Stimulated activated effector memory CD8-positive, alpha-beta T cell treated with anti-CD3 and anti-CD28 coated beads, Interleukin-12 subunit alpha, Interleukin-12 subunit beta, amount 100 ng/mL, for 72 hours (primary cell): ENCODE measurements at places on chromosomes 2 and 18.

GRCh38 chr2:189860161-189860560 lies 75.9 kb downstream of the PMS1 start:
- DNase-seq = no peak

DNA sequence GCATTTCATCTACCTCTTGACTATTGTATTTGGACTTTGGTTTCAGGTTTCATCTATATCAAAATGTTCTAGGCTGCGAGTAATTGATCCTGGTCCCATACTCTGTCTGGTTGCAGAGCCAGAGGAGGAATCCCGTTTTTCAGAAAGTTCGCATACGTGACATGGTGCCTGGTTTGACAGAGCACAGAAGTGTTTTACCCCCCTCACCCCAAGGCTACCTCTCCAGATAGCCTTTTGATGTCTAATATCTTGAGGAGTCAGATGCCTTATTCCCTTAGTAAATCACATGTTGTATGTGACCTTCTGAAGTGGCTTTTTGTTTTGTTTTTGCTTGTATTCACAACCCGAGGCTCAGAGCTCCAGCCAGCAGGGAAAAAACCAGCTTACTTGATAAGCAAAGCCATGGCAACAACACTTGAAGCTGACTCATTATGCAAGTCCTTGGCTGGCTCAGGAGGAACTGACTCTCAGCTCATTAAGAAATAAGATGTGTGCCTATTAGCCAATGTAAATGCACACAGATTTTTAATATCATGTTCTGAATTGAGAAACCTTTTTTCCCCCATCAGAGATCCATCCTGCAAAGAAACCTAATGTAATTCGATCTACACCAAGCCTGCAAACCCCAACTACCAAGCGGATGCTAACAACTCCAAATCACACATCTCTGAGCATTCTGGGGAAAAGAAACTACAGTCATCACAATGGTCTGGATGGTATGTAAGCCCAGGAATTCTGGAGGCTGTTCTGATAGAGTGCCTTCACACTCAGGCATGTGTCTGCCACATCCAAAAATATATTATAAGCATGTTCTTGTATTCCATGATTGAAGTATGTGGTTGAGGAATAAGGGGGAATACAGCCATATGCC lies 41.4 kb downstream of the OXER1 start:
- peak; percentile 53 for DNase-seq

- DNase-seq = no peak
Observed at GRCh38 chr18:2376707-2377106, 194.6 kb downstream of the METTL4 start.

DNA sequence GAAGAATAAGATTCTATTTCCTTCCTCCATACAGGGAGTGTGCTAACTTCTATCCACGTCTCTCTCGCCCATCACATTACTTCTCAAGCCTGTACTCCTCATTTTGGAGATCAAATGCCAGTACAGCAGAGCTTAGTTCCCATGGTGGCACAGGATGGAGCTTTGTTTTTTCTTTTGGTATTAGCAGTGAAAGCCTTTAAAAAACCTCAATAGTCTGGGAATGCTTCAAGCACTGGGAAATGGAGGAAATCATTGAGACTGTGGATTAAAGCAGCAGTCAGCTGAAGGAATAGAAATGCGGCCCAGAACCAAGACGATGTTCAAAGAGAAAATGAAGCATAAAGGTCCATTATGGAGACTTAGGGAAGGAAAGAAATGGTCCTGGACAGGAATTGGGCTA lies 102.3 kb downstream of the NRXN1 start:
- DNase-seq = no peak

- DNase-seq = no peak
Observed at GRCh38 chr18:57542812-57543427, 43.6 kb downstream of the FECH start.

DNA sequence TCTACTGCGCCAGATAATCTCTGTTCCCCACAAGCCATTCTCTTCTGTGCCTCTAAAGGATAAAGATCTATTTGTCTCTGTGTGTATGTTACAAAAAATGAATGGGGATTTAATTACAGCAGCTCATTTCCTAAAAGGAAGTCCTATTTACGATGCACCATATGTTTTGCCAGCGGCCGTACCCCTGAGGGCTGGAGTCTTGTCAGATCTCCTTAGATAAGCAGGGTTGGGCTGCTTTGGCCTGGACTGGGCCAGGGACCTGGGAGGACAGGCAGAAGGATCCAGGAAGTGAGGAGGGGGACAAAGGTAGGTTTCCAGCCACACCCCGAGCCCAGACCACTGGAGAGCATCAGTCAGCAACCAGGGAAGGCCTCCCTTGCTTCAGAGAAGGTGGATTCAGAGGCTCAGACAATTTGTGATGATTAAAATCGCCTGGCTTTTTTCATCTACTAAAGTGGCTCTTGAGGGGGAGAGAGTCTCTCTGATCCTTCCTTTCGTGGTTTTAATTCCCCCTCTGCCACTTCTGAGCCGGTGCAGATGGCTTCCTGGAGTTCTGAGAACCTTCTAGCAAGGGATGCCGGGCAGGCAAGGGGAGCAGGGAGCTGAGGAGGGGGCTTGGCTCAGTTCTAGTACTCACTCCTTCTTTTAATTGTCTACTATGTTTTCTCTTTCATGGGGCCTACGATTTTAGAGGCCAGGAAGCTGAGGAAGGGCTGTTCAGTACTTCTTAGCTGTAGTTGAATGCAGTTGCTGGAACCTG lies 42.1 kb downstream of the MYCN start:
- DNase-seq = no peak

GRCh38 chr2:158810731-158811460 lies 15.8 kb downstream of the DAPL1 start:
- DNase-seq = no peak

GRCh38 chr2:46999857-47000678 lies 84.5 kb upstream of the MCFD2 start:
- DNase-seq = no peak

- DNase-seq = no peak
Observed at GRCh38 chr2:83900862-83901261, 558.2 kb downstream of the SUCLG1 start.

- DNase-seq = no peak
Observed at GRCh38 chr18:32669549-32670165, 103.2 kb downstream of the KLHL14 start.

DNA sequence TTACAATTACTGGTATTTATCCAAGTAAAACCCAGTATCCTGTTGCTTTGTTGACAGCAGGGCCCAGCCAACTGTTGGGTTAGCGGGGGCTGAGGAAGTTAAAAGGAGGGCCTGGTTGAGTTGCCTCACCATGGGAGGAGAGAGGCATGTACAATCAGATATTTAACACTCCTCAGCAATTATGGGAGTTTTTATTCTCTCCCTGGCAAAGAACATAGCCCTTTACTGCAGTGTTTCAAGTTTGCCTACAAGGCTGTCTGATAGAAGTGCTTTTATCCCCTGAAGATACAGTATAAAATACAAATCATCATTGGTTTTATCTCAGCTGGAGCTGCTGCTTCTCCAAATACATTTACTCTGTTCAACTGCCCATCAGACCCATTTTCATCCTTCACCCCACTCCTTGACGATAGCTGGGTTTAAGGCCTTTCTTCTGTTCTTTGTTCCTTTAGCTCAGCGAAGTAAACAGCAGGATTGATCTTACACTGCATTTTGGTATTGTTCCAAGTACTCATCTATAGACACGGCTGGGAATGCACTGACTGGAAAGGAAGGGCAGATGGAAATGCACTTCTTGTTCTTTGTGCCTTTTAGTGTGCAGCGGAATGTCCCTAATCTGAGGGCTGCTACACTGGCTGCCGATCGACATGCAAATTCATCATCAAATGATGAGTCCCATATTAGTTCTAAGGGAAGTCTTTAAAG lies 402.5 kb upstream of the SPRED2 start:
- no peak for DNase-seq

- no peak for DNase-seq
Observed at GRCh38 chr2:120348737-120349439, 3.0 kb downstream of the INHBB start.
